H9 (cell line): ENCODE measurements at places on chromosomes 16 and 17. TPM values are rescaled to one million over a fixed set of nuclear protein-coding genes. Genes with fewer than 3 reads are reported as not detected.

DNA sequence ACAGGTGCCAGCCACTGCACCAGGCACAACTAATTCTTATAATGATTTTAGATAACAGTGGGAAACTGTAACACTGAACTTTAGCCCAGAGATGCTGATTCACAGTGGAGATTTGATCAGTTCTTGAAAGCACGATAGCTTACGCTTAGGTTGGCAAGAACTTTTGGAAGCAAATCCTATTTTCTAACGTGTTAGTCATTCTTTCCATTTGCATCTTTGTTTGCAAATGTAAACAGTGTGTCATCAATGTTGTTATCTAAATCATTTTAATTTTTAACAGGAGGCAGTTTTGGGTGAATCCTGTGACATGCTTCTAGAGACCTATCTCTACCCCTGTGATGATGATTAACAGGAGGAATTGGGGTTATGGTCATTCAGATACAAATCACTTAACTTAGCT lies 35.7 kb upstream of the GNA13 start:
- DNase-seq, result no peak

DNA sequence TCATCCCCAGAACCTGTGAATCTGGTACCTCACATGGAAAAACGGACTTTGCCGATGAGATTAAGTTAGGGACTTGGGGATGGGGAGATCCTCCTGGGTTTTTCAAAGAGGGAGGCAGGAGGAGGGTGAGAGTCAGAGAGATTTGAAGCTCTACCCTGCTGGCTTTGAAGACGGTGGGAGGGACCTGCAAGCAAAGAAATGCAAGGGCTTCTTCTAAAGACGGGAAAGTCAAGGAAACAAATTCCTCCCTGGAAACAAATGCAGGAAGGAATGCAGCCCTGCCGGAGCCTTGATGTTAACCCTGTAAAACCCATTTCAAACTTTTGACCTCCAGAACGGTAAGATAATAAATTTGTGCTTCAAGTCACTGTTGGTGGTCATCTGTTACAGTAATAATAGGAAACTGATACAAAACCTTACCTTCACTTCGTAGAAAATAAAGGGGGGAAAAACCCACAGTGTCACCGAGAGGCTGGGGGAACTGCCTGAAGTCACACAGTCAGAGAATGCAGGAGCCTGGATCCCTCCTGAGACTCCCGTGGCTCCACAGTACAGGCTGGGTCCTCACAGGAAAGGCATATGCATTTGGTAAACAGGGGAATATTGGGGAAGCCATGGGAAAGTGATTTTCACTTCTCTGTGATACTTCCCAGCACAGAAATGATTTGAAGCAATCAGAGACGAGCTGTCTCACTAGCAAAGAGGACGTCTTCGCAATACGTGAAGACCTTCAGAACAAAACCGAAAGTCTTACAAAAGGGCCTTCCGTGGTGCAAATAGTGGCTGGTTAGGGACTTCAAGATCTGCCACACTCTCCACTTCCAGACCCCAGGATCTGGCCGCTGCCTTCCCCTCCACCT lies 58.9 kb upstream of the CLEC3A start:
- DNase-seq, result peak; percentile 87

The OR1F1 gene
- not detected in 2 replicates for total RNA-seq

DNA sequence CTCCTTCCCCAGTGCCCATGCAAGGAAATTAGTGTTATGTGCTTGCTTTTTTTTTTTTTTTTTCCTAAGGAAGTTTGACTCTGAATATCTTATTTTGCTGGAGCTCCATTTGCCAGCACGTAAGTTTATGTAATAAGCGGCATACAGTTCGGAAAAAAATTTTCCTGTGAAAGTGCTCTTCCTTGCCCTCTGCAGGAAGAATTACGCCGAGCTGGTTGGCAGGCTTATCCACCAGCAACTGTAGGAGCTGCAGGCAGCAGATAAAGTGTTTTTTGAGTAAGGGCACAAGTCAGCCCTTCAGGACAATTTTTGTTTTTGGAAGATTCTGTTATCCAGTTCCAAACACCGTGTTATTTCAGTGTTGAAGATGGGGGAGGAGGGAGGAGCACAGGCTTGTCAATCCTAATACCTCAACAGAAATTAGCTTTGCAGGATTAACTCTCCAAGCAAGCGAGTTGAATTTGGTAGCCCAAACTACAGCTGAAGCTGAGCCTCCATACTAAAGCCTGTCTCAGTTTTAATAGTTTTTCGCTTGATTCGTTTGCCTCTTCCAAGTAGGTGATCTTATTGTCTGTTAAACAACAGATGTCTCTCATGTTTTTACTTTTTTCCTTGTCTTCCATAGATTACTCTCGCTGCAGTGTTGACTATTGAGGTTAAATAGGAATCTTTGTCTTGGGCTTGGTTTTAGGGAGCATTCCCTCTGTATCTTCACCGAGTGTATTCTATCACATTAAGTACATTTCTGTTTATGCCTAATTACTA lies 1.1 kb downstream of the SPECC1 start:
- peak; percentile 68 for DNase-seq

DNA sequence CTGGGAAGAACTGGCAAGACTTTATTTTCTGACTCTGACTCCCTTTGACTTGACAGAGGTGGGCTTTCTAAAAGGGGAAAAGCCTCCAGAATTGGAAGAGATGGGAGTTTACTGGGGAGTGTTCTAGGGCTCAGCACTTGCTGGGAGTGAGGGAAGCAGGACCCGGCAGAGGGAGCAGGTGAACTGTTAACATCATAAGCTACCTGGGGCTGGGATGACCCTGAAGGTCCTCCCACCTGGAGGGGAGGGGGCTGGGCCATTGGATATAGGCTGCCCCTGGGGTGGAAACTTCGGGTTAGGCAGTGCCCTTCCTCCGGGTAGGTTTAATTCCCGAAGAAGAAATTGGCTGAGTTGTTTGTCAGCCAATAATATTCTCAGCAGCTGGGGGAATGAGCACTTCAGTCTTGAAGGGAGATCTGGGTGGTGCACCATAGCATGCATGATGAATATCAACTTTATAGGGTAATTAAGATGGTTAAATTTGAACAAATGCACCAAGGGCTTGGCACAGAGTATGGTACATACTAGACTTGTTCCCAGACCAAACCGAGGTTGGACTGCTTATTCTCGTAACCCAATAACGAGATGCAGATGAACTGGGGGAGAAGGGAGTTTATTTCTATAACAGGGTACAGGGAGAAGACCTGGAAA lies 337.0 kb downstream of the HAPSTR1 start:
- DNase-seq, result peak; percentile 33

- peak; percentile 68 for DNase-seq
These were observed 69.4 kb upstream of the NKD1 start for GRCh38 chr16:50478773-50479149.
